ENCODE measurements at places on chromosomes 12 and 14.
A peak's percentile ranks its signal among the peaks of the same experiment; 100 is the strongest.

GRCh38 chr14:75069121-75069810 is at the start of gene ZC2HC1C:
TSS of gene ZC2HC1C (plus strand) at chr14:75069641. CDS start at chr14:75070574, 933 bp downstream.
- DNase-seq = peak; percentile 70

DNA sequence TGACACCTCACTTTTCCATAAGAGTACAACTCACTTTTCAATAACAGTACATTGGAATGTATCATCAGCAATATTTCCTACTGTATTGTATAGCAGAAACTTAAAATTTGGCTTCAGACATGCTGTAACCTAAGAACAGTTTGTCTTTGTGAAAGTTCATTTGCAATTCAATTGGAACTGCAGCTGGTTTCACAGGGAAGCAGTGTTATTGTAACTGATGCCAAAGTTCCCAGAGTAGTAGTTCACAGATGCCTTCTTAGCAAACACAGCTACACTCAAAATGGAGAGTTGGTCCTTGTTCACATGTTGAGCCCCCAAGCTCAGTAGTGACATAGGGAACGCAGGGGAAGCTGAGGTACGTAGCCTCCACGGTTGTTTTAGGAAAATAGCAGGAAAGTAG is 23.3 kb downstream of the PPP1R36 start:
- DNase-seq = no peak

DNA sequence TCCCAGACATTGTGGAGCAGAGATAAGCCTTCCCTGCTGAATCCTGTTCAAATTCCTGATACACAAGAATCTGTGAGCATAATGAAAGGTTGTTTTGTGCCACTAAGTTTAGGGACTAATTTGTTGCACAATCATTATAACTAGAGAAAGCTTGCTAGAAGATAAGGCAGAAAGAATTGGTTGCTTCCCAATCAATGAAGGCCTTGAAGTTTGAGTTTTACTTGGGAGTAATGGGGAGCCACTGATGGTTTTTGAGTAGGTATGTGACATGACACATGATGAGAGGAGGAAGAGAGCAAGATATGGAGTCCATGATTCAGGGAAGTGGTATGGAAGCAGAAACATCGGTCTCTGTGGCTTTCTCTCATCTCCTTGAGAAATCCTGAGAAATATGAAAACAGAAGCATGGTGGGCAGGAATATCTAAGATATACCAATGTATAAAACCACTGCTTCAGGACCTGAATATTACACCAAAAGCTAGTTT is 13.3 kb upstream of the TCP11L2 start:
- no peak for DNase-seq

- no peak for DNase-seq
These were observed 45.5 kb downstream of the KTN1 start for GRCh38 chr14:55625481-55625880.

DNA sequence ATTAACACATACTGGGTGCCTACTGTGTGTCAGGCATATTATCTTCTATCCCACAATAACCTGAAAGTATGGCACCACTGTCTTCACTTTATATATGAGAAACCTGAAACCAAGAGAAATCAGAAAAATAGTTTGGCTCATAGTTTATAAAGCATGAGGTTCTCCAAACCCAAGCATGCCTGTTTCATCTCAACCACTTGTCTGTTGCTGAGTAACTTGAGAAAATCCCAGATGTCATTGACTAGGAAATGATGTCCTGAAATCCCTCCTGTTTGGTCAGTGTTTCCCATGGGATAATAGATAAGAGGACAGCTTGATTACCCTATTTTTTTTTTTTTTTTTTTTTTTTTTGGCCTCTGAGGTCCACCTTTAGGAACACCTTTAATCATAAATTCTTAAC is 2.6 kb upstream of the IFNG-AS1 start:
- DNase-seq = no peak

DNA sequence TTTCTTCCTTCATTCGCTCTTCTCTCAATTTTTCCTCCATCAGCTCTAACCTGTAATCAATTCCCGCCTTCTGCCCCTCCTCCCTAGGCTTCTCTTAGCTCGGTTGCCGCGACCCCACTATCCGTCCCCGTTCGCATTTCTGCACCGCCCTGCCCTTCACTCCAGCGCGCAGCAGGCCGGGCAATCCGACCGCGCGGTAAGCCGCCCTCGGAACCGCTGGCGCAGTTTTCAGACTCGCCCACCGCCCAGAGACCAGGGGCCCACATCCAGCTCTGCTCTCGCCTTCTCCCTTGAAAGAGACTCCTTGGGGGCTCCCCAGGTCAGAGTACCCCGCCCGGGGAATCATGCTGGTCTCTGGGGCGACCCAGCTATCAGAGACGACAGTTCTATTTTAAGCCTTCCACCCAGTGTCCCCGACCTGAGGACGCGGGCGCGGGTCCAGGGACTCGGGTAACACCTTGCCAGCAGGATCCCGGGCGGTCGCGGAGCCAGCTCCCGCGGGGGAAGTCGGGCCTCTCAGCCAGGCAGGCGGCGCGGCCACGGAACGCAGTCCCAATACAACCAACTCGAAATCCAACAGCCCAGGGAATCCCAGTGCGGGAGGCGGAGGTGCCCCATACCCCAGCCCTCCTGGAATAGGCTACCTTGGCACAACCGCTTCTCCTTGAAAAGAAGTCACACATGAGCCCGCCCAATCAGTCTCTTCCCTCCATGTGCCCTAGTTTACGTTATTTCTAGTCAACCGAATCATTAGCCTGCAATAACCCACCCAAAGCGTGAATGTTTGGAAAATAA is 5.7 kb upstream of the SLC38A4 start:
- no peak for DNase-seq

DNA sequence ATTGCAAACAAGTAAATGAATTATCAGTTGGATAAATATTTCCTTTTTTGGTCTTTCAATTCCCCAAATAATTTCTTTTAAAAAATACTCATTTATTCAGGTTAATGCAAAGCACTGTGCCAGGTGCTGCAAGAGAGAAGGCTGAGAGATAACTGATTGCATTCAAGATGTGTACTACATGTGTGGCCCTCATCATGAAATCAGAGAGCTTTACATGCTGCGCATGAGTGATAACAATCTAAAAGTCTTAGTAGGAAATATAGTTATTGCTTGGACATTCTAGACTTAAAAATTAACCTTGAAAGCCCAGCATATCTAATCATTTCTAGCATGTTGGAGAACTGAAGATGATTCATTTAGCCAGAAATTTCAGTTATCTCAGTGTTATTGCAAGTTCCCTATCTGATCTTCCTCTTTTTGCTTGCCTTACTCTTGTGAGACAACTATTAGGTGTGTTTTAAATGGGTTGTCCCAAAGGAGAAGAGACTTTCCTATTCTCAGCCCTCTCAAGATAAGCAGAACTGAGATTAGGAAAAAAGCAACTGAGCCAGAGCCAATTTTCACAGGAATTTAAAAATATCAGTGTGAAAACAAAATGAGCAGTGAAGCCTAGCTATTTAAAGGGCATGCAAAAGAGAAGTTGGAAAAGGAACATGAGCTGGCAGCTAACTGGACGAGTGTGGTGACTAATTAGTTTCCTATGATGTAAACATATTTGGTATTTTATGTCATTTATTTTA is 60.9 kb downstream of the PLEKHA5 start:
- no peak for DNase-seq

- DNase-seq = no peak
These were observed 892.9 kb upstream of the USP15 start for GRCh38 chr12:61367281-61367785.

DNA sequence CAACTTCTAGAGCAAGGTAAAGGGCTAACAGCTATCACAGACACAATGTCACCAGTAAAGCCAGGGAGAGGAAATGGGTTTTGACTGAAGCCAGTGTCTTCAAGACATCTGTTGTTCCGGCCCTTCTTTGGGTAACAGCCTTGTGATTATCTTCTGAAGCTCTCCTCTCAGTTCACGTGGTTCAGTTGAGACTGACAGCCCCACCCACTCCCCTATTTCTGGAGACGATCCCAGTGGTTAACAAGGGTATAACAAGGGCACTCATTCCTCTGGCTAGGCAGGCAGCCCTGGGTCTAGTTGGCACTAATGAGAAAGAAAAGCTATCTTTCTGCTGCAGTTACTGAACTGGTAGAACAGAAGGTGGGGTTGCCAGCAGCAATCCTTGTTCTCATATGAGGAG is 6.9 kb downstream of the GNPTAB start:
- no peak for DNase-seq

- DNase-seq = no peak
These were observed 1.2 kb upstream of the DCAF11 start for GRCh38 chr14:24113379-24113800.

- DNase-seq = no peak
These were observed 182.2 kb downstream of the CCDC59 start for GRCh38 chr12:82176026-82176425.

- no peak for DNase-seq
These were observed 16.9 kb downstream of the BDKRB1 start for GRCh38 chr14:96272777-96273473.

DNA sequence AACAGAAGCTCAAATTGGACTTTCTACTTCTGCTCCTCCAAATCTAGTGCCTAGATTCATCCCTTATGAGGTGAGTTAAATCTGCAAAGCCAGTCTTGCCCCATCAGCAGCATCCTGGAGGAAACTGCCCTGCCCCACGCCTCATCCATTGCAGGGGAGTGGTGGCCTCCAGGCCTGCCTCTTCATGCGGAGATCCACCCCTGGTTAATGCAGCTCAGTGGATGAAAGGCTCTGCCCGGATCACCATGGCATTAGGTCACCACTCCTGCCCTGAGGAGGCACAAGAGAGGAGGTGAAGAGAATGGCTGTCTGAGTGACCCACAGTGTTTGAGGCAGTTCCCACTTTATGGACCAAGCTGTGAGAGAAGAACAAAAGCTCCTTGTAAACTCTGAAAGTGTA is 218.1 kb downstream of the C12orf75 start:
- DNase-seq = no peak

DNA sequence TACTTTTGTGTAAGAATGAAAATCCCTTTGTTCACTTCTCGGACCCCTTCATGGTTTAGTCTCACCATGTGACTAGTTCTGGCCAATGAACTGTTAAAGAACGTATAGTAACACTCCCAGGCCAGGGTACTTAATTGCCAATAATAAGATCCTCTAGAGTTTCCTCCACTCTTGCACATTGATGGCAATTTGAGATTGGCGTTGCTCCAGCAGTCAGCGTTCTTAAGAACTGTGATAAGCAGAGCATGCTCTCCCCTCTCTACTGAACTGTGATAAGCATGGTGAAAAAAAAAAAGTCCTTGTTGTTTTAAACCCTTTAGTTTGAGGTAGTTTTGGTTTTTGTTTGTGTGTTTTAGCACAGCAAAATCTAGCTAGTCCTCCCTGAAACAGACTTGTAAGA is 854.5 kb downstream of the SLC6A15 start:
- no peak for DNase-seq

DNA sequence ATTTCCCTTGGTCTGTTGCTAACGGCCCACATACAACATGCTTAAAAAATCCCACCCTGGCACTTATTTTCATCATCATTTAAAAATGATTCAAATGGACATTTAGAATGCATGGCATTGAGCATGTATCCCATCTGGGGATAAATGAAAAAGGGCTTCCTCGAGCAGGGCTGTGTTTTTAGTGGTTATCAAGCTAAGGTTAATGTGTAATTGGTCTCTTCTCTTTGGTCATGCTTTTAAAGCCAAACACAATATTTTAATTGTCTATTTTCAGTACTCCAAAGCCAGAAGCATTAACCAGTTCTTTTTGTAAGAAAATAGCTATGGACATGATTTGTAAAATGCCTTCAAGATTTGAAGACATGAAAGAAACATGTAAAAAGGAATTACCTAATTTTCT is 1.9 kb upstream of the TRHDE start:
- no peak for DNase-seq

DNA sequence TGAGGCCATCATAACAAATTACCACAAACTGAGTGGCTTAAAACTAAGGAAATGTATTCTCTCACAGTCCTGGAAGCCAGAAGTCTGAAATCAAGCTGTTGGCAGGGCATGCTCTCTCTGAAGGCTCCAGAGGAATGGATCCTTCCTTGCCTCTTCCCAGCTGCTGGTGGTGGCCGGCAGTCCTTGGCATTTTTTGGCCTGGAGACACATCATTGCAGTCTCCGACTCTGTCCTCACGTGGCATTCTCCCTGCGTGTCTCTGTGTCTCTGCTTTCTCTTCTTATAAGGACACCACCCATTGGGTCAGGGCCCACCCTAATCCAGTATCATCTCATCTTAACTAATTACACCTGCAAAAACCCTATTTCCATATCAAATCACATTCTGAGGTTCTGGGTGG is 206.1 kb downstream of the SLC41A2 start:
- no peak for DNase-seq

- no peak for DNase-seq
These were observed 68.5 kb downstream of the FBXO34 start for GRCh38 chr14:55339770-55340169.

- DNase-seq = no peak
These were observed 114.1 kb upstream of the PWP1 start for GRCh38 chr12:107571492-107571891.

DNA sequence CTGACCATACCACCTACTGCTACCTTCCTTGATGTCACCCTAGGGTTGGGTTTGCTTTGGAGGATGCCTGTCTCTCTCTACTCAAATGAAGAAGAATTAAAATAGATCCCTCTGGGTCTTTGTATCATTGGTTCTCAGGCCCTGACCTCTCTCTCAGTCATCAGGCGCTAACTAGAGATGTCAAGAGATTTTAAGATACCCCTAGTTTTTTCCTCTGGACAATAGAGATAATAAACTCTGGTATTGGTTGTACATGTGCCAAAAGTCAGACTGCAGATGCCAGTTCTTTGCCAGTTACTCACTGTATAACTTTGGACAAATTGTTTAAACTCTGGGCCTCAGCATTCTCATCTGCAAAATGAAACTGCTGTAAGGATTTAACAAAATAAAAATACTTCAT is 31.5 kb downstream of the ITPR2 start:
- DNase-seq = no peak

DNA sequence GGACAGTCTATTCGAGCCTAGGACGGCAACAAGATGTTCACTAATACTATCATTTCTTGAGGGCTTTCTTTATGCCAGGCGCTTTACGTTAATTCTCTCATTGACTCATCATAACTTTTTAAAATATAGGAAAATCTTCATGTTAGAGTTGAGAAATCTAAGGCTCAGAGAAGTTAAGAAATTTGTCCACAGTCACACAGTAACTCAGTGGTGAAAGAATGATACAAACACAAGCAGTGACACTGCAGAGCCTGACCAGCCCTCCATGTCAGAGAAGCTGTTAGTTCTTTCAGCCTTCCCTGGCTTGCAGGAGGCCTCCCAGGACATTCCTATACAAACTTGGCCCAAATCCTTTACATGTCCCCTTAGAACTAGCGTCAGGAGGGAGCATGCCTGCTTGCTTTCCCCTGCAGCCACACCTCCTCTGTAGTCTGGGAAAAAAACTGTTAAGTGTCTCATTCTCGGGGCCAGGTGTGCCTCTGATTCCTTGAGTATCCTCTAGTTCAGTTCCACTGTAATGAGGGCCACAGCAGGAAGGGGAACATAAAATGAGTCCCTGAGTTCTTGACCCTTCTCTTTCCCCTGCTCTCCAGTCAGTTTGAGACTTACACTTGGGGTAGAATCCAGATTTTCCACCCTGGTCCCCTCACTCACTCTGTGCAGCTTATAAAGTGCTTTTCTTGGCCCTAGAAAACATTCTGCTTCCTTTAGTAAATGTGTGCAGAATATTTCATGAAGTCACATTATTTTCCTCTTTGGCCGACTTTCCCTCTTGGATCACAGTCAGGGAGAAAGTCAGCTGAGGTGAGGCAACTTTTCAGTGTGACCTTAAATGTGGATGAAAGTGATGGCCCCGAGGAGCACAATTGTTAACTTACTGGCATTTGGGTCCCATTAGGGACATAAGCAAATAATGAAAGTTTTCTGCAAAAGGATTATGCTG is 152.2 kb upstream of the HIF1A start:
- DNase-seq = no peak

GRCh38 chr12:40078266-40078665 is 27.6 kb downstream of the SLC2A13 start:
- DNase-seq = no peak

Measured in stimulated activated CD8-positive, alpha-beta memory T cell treated with anti-CD3 and anti-CD28 coated beads, Interleukin-2, amount 100 ng/mL, for 48 hours (primary cell).